ENCODE measurements at places on chromosomes 12 and 14.

DNA sequence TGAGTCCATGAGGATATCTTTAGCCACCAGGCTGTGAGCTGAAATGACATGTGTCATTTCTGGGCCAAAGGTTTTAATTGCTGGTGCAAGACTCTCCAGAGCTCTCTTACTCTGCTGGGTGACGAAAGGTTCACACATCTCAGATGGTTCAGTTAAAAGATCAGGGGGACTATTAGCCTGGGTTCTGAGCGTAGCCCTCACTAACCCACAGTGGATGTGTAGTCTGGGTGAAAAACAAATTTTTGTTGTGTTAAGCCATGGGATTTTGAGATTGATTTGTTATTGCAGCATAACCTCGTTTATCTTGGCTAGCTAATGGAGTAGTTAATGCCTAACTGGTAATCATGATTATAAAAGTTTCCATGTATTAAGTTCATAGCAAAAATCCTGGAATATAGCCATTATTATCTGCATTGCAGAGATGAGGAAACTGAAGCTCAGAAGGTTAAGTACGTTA lies 251.5 kb downstream of the RMST start:
- DNase-seq: no peak

DNA sequence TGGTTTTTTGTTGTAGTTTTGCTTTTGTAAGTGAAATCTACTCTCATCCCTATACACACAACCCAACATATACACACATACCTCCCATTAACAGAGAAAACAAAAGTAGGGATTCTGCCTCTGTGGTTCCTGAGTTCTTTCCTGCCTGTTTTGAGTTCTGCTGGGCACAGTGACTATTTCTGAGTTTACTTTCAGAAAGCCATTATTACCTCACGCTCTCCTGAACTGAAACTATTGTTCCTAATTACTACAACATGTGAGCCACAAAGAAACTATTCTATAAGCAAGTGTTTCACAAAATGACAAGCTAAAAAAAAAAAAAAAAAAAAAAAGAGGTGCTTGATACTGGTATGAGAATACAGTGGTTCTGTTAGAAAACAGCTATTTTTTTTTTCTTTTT lies 110.9 kb downstream of the ALG10B start:
- no peak for DNase-seq

- DNase-seq: no peak
Measured at GRCh38 chr12:12156116-12156515, 85.4 kb downstream of the BCL2L14 start.

DNA sequence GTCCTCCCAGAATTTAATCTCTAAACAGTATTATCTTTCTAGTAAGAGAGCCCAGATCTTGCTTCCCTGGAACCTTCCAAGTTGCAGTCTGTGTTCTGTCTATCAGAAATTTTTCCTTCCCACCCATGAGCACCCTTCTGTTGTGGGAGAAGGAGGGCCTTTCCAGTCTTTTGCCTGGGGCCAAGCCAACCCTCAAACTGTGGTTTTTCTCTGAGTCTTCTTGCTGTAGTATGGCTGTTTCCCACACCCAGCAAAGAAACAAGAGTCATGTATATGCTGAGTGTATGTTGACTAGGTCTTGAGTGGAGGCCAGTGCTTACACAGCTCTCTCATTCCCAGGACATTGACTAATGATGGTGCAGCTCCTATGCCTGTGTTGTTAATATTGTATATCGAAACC lies 104.5 kb downstream of the TGFB3 start:
- no peak for DNase-seq

DNA sequence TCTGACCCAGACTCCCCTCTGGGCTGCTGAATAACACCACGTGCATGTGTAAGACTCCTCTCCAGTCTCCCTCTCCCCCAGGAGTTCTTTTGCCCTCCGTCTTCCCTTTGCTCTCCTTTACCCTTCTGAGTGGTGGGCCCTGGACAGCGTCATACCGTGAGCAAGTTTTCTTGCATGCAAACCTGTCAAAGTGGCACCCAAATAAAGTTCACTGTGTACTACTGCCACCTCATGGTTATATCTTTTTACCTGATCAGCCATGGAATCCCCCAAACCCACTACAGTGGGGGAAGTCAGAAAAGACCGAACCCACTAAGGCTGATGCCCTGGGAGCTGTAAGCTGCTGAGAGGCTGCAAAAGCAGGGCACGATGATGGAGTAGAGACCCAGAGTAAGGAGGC lies 131.1 kb upstream of the VRK1 start:
- no peak for DNase-seq

DNA sequence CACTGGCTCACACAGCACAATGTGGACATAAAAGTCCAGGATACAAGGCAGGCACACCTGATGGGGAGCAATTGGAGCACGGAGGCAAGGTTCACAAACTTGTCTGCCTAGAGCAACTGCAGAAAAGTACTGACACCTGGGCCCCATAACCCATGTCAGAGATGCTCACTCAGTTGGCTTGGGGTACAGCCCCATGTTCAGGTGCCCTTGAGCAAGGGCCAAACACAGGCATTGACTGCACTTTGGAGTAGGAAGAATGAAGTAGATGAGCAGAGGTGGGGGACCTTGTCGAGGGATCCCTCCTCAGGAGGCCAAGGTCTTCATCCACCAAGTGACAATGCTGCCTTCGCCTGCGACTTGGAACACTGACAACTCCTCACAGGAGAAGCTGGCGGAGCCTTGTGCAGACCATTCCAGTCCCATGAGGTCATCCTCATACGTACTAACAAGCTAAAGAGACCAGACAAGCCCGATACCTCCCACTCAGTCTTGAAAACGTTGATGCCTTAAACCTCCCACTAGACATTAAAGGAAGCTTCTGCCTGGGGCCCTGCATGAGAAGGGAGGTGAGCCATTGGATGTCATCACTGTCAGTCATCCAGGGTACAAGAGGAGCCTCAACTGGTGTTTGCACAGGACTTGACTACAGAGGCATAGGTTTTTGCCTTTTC lies 42.5 kb upstream of the C14orf180 start:
- no peak for DNase-seq

DNA sequence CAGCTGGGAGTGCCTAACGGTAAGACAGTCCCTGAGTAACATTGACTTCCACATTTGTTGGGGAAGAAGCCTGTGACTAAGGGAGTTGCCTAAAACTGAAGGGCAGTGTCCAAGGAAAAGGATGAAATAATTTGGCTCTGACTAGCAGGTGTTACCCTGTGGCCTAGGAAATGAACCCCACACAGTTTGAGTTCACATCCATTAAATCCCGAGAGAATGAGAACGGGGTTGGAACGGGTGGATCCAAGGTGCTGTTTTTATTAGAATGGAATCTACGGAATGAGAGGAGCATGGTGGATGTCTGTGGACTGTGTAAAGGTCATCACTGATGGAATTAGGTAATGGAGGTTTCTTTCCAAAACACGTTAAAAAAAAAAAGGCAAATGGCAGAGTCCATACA lies 324.0 kb downstream of the MED13L start:
- no peak for DNase-seq

- DNase-seq: no peak
Measured at GRCh38 chr12:131529196-131530040, 181.5 kb upstream of the SFSWAP start.

GRCh38 chr12:111519083-111519482 lies 80.0 kb downstream of the ATXN2 start:
- DNase-seq: no peak

- DNase-seq: no peak
Measured at GRCh38 chr14:51653079-51653774, 1.5 kb downstream of the FRMD6 start.

- DNase-seq: no peak
Measured at GRCh38 chr12:7961395-7962178, 25.6 kb upstream of the SLC2A3 start.

DNA sequence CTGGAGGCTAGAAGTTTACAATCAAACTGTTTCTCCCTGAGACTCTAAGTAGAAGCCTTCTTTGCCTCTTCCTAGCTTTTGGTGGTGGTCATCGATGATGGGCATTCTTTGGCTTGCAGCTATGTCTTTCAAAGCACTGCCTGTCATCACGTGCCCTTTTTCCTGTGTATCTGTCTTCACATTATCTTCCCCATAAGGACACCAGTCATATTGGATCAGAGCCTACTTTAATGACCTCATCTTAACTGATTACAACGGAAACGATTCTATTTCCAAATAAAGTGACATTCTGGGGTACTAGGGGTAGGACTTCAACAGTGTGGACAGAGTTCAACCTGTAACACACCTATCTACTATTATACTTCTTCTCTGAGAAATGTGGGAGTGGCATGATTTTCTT lies 31.1 kb upstream of the IFNG-AS1 start:
- DNase-seq: no peak

GRCh38 chr12:113525066-113525465 lies 53.4 kb upstream of the LHX5 start:
- no peak for DNase-seq

DNA sequence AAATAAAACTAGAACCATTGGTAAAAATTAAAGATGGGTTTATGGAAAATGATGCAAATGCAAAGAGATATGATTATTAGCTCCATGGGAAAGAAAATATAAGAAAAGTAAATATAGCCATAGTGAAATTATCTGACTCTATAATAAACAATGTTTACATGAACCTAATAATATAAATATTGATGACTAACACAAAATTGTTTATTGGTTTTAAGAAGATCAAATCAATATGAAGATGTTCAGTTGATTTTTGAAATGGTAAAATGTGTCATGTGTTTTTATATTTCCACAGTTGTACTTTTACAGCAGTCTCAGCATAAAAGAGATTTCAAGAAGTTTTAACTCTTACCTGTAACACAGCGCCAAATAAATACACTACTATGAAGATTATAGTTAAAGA lies 114.0 kb downstream of the SLC41A2 start:
- no peak for DNase-seq

DNA sequence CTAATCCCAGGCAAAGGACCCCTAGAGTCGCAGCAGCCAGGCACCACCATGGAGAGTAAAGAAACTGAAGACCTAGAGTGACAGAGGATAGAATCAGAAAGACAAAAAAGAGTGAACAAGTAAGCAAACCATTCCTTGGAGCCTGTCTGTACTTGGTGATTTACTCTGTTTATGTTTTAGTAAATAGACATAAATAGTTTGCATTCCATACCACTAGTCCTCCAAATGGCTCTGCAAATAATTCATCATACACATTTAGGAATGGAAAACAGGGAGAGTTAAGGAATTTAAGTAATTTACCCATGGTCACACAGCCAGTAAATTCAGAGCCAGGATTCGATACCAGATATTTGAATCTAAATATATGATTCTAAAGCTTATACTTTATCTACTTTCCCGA lies 2.8 kb downstream of the OLR1 start:
- no peak for DNase-seq
